ENCODE measurements at places on chromosomes 5 and 9. TPM values are rescaled to one million over a fixed set of nuclear protein-coding genes. Genes with fewer than 3 reads are reported as not detected.

The GCNT4 gene
- total RNA-seq: 0.55 TPM

The NRARP gene
- 11.5 TPM for total RNA-seq

DNA sequence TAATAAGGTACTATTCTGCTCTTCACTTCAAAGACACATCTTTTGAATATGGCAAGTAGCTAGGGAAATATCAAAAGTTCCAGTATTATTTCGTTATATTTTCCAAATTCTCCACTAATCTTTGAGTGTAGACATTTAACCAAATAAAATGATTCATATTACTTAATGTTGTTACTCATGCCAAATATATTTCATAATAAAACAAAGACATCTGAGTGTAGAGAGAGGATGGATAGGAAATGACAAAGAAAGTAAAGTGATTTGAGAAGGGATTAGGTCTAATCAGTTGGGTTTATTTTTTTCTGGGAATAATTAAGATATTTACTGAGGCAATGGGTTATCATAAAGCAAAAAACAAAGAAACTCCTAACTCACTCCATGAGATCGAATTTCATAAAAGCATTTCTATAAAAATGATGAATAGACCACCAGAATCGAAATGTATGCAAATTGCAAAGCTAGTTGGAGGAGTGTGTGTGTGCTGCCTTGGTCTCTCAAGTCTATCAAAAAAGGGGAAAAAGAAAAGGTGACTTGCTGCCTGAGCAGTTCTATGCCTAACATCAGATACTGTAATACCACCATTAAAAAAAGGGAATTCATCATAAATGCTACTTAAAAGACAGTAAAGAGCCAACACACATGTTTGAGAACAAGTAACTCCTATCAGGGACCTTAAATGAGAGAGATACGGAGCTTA lies 255.5 kb downstream of the PDE4D start:
- no peak for DNase-seq

- no peak for DNase-seq
Measured at GRCh38 chr5:168354397-168354796, 63.0 kb downstream of the WWC1 start.

- no peak for DNase-seq
Measured at GRCh38 chr5:78731884-78732283, 83.3 kb upstream of the LHFPL2 start.

DNA sequence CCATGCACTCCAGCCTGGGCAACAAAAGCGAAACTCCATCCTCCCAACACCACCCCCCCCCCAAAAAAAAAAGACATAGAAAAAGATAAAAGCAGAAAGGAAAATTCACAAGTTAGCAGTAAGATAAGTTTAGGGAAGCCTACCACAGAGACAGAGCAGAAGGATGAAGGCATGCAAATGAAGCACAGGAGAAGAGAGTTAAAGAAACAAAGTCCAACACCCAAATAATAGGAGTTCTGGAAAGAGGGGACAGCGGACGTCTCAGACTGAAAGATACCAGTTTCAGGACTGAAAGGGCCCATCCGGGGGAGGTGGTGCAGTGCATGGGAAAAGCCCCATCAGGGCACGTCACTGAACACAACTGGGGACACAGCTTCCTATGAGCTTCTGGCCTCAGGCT lies 54.3 kb downstream of the OTULIN start:
- DNase-seq: no peak

All from left cardiac atrium (tissue), 4 donors.